ENCODE measurements at places on chromosomes 6 and 20.
A peak's percentile ranks its signal among the peaks of the same experiment; 100 is the strongest.

- no peak for DNase-seq
Measured at GRCh38 chr20:59583428-59584277, 20.7 kb upstream of the PHACTR3 start.

DNA sequence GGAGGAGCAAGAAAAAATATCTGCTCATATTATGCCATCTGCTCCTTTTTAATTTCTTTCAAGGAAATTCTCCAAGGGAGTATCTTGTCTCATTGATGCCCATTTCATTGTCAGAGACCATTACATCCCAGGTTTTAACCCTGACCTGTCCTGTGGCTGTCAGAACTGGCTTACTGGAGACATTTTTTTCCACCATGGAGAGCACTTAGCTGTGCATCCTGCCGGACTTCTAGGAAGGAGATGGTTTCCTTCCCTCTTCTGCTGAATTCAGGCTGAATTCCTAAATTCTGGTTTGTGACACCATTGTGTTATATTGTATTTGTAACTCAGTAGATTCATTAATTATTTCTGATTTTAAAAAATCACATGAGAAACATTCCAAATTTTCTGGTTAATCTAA, 70.3 kb downstream of the NKAIN2 start:
- no peak for DNase-seq

DNA sequence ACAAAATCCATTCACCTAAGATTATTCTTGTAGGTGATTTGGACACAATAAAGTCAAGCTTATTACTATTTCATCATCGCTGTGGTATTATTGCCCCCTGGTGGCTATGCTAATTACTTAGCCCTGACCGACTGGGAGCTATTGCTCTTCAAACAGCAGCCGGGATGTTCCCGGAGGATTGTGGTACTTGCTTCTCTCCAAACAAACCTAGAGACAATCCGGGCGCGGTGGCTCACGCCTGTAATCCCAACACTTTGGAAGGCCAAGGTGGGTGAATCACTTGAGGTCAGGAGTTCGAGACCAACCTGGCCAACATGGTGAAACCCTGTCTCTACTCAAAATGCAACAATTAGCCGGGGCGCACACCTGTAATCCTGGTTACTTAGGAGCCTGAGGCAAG, 15.4 kb upstream of the STMND1 start:
- DNase-seq: no peak

DNA sequence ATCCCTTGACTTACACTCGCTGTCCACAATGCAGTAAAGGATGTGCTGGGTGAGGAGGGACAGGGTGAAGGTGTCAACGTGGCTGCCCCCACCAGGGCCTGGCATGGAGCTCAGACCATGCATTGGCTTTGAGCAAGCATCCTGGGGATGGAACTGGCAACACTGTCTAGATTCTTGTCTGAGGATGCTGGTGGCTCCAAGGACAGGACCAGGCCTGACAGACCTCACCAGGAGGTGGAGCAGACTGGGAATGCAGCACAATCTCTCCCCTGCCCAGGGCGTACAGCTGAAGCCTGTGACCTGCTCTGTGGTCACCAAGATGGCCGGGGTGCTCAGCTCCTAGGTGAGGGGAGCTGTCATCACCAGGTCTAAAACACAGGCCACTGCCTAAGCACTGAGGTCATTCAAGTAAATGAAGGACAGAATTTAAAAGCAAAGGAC, 50.9 kb downstream of the MYH7B start:
- no peak for DNase-seq

DNA sequence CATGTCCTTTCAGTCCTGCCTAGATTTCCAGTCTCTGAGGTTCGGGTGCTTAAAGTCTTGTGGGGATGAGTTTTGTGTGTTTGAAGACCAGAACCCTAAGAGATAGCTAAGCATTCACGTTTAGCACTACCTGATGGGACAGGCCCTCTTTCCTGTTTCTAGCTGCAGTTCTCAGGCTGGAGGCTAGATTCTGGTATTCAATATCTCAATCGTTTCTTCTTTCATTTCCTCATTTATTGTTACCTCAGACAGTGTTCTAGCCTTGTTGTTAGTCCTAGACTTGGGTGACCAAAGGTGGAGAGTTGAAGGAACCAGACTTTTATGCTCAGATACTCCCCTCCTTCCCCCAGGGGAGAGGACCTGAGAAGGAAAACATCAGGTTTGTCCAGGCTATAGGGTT, 16.8 kb downstream of the CEP250 start:
- DNase-seq: no peak

DNA sequence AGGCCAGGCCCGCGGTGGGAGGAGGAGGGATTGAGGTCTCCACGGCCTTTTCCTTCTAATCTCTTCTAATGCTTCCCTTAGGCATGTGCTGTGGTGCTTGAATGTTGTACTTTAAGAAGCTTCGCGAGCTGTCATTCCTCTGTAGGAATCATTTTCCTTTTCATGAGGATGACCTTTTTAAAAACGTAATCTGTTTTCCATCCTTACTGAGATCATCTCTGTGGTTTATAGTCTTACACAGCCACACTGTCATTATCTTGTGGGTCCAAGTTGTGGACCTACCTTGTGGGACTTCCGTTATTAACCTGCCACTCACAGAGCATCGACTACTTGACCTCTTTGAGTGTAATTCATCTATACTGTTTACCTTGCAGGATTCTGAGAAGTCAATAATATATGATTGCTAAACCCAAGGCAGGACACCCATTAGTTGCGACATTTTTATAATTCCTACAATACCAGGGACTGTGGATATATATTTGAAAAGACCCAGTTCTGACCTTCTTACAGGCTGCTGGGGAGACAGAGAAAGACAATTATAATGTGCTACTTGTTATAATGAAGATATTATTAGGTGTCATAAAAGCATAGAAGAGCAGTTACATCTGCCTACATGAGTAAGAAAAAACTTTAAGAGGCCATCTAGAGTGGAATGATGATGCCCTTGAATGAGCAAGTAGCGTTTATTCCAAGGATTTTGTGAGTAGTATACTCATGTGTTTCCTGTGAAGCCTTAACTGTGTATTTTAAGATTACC, 842 bp downstream of the SLC25A27 start:
- DNase-seq: no peak

DNA sequence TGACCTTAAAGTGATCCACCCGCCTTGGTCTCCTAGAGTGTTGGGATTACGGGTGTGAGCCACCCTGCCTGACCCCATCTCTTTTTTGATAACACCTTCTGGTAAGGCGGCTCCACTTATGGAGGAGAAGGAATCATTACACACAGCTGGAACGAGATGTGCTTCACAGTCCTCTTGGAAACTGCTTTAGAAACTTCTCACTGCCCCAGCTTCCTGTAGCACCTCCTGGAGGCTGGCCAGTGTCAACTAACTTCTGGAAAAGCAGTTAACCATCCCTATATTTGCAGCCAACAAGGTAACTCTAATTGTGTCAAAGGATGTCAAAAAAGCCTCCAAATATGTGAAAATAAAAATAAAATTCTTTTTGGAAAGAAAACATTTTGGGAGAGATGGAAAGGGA, 48.8 kb upstream of the BCLAF1 start:
- no peak for DNase-seq

GRCh38 chr6:26457264-26457805, 420 bp upstream of the BTN2A1 start:
- no peak for DNase-seq

DNA sequence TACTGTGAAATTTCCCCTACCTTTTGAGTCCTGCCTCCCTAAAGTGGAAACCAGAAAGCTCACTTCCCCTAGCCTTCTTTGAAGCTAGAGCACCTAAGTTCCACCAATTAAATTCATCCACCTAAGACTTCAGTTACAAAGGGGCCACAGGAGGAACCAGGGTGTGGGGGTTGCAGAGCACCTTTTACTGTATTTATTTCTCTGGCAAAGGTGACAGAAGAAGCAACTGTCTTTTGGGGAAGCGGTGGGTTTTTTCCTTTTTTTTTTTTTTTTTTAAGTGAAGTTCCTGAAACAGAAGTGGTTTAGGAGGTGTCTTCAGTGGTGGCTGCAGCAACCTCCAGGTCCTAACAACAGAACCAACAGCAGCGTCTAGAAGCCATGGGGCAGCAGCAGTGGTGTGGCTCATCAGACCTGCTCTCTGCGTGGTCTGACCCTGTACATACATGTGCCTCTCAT, 13.1 kb downstream of the PSMB9 start:
- no peak for DNase-seq

- peak; percentile 28 for DNase-seq
Measured at GRCh38 chr6:32940656-32941213, at the start of gene HLA-DMB. TSS of gene HLA-DMB (minus strand) at chr6:32941028. CDS start at chr6:32940807, 221 bp downstream.

GRCh38 chr6:37547564-37548061, 47.9 kb upstream of the CCDC167 start:
- DNase-seq: no peak

DNA sequence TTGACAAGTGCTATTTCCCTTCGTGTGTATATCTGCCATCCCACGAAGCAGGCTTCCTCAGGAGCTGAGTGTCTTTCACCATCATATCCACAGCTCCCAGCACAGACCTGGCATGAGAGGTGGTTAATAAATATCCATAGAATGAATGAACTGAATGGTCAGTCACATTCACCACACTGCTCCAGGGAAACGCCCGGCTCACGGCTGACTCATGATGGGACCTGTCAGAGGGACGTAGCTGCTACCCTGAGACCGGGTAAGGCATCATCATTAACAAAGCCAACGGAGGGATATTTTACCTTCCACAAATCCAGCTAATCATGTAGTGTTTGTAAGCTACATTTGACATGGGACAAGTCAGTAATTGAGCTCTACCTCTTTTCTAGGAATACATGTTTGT, 12.5 kb downstream of the AGPAT4 start:
- no peak for DNase-seq

GRCh38 chr20:24497851-24498250, 28.4 kb downstream of the SYNDIG1 start:
- peak; percentile 56 for DNase-seq

- no peak for DNase-seq
Measured at GRCh38 chr20:59412875-59413284, 112.5 kb downstream of the EDN3 start.

GRCh38 chr6:7819431-7820015, 91.1 kb downstream of the TXNDC5 start:
- DNase-seq: peak; percentile 31

All from non-pigmented ciliary epithelial cell (primary cell).